Lower leg skin (tissue), 4 donors: ENCODE measurements at places on chromosomes 5 and 9.

GRCh38 chr9:72588336-72588735 lies 66.9 kb downstream of the TMC1 start:
- no peak for DNase-seq

GRCh38 chr9:106828965-106829364 lies 34.0 kb upstream of the ZNF462 start:
- DNase-seq, result no peak

DNA sequence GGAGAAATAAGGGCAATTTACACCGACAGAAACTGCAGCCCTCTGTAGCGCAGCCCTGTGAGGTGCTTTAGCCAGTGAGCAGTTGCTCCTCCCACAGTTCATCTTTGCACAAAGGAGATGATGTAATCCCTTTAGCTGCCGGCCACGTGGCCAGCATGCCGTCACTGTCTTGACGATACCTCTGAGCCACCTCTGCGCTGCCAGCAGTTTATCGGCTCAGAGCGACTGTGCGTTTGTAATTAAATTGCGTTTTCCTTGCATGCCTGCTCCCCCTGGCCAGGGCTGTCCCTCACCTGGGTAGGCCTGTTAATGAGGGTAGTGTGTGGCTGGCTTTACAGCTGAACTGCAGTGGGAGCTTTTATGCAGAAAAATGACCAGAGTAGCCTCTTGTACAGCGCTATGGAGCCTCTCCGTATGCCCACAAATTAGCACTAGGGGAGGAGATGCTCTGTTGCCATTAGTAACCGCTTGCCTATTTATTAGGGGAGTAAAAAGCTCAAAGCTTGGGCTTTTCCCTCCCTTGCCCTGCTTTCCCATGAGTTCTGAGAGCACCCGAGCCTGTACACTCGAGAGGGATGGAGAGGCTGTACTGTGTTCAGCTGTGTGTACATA lies 107.0 kb downstream of the TRIO start:
- peak; percentile 43 for DNase-seq

- DNase-seq, result no peak
Measured at GRCh38 chr9:100294806-100295205, 57.9 kb downstream of the TEX10 start.

GRCh38 chr9:131290036-131290766 lies 678 bp downstream of the PLPP7 start:
- DNase-seq, result no peak

DNA sequence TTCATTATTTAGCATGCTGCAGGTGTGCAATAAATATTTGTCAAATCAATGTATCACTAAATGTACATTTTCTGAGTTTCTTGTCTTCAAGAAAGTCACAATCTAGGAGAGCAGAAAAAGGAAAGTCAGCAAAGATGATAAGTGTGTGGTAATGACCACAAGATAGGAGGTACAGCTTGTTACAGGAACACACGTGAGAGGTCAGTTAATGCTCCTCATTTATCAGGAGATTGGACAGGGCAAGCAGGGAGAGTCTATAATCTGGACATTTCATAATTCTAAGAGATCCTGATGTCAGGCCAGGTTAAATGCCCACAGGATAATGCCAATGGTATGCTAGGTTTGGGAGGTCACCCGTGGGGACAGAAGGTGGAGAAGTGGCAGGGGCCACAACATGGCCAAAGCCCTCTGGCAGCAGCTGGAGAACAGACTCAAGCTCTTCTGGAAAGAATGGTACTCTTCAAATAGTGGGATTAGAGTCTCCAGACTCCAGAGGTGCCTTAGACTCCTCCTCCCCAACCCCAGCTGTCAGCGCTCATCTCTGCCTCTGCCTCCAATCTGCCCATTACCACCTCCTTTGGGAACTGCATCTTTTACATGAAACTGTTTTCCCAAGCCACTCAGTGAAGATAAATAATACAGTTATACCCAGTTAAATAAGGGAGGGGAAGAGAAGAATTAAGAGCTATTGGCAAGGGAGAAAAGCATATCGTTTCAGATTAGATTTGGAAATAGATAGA lies 114.3 kb downstream of the ASTN2 start:
- DNase-seq, result no peak

DNA sequence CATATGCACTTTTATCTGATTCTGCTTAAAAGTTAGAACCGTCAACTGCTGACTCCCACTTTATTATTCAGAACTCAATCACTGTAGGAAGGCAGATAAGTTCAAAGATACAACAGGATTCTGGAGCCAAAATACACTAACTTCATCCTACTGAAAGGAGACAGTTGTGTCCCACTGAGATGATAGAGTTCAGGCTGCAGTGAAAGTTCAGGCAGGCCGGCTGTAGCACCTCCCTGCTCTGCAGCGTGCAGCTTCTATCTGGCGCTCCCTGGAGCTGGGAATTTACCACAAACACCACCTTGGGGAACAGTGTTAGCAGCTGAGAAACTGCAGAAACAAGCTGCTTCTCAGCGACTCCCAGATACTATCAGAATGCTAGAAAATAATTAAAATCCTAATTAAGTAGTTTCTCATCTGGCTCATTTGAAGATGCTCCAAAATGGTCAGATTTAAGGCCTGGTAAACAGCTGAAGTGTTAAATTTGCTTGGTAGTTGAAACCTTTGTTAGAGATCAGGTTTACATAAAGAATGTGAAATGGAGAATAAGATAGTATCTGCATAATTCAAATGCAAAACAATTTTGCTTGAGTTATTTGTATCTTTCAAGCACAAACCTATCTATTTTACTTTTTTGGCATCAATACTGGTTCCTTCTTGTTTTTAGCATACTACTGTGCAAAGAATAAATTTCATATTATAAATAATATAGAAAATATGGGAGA lies 52.3 kb upstream of the CNTLN start:
- no peak for DNase-seq

DNA sequence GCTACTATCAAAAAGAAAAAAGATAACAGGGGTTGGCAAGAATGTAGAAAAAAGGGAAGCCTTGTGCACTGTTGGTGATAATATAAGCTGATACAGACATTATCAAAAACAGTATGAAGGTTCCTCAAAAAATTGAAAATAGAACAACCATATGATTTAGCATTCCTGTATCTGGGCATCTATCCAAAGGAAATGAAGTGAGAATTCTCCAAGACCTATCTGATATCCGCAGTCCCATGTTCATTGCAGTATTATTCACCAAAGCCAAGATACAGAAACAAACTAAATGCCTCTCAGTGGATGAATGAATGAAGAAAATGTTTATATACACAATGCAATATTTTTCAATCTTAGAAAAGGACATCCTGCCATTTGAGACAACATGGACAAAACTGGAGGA lies 1943.3 kb downstream of the MAT2B start:
- DNase-seq, result no peak

DNA sequence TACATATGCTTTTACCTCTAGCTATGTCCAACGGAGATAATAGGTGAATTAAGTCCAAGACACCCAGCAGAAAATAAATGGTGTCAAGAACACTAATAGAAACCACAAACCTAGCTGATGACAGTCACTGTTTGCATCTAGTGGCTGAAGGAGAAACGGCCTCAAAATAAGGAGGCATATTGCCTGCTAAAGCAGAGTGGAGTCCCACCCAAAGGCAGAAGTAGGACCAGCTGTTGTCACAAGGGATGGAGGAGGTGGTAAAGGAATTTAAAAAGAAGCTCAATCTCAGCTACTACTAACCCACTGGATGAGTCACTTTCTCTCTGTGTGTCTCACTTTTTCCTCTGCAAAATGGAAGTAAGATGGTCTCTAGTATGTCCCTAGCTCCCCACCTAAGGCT lies 224.3 kb downstream of the GRIA1 start:
- no peak for DNase-seq

GRCh38 chr5:34717426-34718327 lies 61.5 kb downstream of the RAI14 start:
- no peak for DNase-seq

DNA sequence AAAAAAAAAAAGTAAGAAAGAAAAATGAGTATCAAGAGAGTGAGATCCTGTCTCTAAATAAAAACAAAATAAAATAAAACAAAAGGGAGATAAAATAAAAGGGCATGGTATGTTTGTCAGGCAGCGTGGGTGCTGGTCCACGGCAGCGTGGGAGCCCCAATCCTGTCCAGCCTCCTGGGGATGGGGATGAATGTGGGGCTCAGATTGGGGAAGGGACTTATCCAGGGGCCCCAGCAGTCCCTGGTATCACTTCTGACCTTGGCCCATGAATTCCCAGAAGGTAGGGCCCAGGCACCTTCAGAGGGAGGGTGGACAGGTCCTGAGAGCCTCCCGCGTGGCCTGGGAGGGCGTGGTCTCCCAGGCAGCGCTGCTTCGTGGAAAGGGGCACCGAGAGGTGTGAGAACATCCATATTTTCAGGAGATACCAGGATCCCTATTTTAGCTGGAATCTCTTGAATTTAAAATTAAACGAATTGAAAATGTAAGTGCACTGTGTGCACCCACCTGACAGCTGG lies 71.2 kb downstream of the ZNF354C start:
- no peak for DNase-seq

DNA sequence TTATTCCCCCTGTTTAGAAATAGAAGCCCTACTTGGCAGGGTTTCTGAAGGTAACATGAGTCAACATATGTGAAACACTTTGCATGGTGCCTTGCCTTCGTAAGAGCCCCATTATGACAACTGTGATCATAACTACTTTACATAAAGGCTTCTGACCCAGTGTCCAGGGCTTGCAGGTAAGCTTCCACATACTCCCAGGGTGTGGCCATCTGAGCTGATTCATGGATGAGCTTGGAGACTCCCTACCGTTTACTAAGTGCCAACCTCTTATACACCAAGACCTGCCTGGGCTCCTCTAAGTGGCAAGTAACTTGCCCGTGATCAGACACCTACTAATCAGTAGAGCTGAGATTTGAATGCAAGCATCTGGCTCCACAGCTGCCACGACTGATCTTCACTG lies 62.8 kb upstream of the C5orf58 start:
- no peak for DNase-seq

- no peak for DNase-seq
Measured at GRCh38 chr9:111928359-111928720, 31.7 kb downstream of the UGCG start.

GRCh38 chr9:27227192-27227591 lies 69.8 kb downstream of the EQTN start:
- DNase-seq, result no peak

- DNase-seq, result no peak
Measured at GRCh38 chr5:90606539-90606938, 47.9 kb downstream of the ADGRV1 start.

GRCh38 chr9:132410642-132411041 lies 631 bp downstream of the CFAP77 start:
- no peak for DNase-seq

DNA sequence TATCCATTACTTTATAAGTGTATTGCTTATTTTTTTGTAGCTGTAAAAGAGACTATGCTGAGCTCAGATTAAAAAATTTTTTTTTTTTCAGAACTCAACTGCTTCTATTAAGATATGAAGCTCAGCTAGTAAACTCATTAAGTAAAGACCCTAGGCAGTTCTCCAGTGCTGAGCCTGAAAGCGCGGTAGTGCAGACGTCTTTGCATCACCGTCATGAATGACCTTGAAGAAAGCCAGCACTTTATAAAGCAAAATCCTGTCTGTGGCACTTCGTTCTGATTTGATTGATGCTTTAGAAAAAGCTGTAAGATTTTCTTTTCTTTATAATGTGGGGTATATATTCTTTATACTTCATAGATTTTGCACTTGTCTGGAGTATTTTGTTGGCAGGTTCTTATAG lies 105.7 kb downstream of the ATG10 start:
- DNase-seq, result no peak

GRCh38 chr5:35854248-35854647 lies 2.4 kb upstream of the IL7R start:
- DNase-seq, result no peak

- DNase-seq, result no peak
Measured at GRCh38 chr9:79408617-79409016, 163.1 kb upstream of the TLE4 start.

DNA sequence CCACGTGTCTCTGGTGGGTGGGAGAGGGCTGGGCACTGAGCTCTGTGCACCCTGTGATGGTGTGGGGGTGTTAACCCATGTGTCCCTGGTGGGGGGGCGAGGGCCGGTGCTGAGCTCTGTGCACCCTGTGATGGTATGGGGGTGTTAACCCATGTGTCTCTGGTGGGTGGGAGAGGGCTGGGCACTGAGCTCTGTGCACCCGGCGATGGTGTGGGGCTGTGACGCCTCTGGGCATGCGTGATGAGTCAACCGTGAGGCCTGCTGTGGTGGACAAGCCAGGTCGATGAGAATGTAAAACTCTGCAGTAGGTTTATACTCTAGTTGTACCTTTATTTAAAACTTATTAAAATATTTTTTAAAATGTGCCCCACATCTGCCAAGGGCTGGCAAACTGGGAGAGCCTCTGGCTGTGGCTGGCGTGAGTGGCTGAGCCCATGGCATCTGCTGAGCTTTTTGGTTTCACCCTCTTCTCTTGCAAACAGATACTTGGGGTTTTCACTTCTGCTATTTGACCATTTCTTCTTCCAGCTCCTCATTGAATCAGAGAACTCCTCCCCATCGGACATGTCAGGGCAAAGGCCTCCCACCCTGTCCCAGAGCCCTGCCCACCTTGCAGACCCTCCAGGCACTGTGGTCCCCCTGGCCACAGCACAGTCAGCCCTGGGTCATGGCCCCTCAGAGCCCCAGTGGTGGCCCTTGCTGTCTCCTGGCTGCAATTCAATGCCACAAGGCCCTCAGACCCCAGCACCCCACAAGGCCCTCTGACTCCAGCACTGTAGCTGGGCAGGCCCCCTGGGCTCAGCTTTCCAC lies 18.5 kb upstream of the EXOC3 start:
- DNase-seq, result peak; percentile 79

DNA sequence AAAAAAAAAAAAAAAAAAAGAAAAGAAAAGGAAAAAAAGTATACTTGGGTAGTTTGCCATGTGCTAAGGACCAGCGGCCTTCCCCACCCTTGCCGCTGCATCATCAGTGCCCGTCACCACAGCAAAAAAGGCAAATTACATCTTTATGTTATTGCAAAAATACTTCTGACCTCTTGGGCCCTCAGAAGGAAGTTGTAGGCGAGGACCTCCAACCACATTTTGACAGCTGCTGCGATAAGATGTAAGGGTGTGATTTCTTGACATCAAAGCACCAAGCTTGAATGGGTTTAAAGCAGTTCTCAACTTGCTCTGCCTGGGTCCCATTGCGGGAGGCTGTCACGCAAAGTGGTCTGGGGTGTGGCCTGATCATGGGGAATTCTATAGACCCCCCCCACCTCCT lies 39.2 kb downstream of the DMRT1 start:
- no peak for DNase-seq
